Fibroblast of villous mesenchyme (primary cell): ENCODE measurements at places on chromosomes 2 and 18. TPM values are rescaled to one million over a fixed set of nuclear protein-coding genes. Genes with fewer than 3 reads are reported as not detected.

Gene FOXD4L1
- under 0.01 TPM in 1 of 2 replicates, not detected in the other for total RNA-seq

Gene FTCDNL1
- total RNA-seq = 0.32 and 0.43 TPM in 2 replicates

Gene RNASEH1
- total RNA-seq = 42.7 and 48.3 TPM in 2 replicates

Gene SPATS2L
- 60.6 and 65.6 TPM in 2 replicates for total RNA-seq

Gene NEDD4L
- 11.0 and 31.5 TPM in 2 replicates for total RNA-seq

Gene ANKRD53
- total RNA-seq = 0.43 and 1.3 TPM in 2 replicates

Gene TRABD2A
- total RNA-seq = 1.3 and 1.7 TPM in 2 replicates

Gene STON1
- 15.5 and 25.0 TPM in 2 replicates for total RNA-seq

Gene SCN3A
- under 0.01 TPM in 1 of 2 replicates, not detected in the other for total RNA-seq

Gene GRHL1
- total RNA-seq = 0.64 and 1.7 TPM in 2 replicates

Gene CHST9
- not detected in 2 replicates for total RNA-seq

Gene TUBA4B
- not detected in 2 replicates for total RNA-seq

Gene RBM43
- total RNA-seq = 4.2 and 4.7 TPM in 2 replicates

Gene MAP3K19
- total RNA-seq = not detected in 2 replicates

Gene CCBE1
- total RNA-seq = 7.4 and 10.4 TPM in 2 replicates

Gene KCNJ13
- not detected in 2 replicates for total RNA-seq

Gene G6PC2
- total RNA-seq = not detected in 2 replicates

Gene DTNA
- 6.8 and 18.1 TPM in 2 replicates for total RNA-seq

Gene BCL11A
- total RNA-seq = 0.43 and 1.6 TPM in 2 replicates

Gene TBR1
- total RNA-seq = under 0.01 TPM in 1 of 2 replicates, not detected in the other

Gene TNFRSF11A
- total RNA-seq = under 0.01 TPM in 1 of 2 replicates, not detected in the other

Gene CD8B
- total RNA-seq = not detected in 2 replicates

Gene CNTNAP5
- total RNA-seq = not detected in 2 replicates

Gene TRAPPC12
- 50.1 and 72.8 TPM in 2 replicates for total RNA-seq

Gene IKZF2
- 4.2 and 15.1 TPM in 2 replicates for total RNA-seq
